NCI-H1105 (cell line): ENCODE measurements at places on chromosomes 1 and 21.

- peak; percentile 84 for DNase-seq
Observed at GRCh38 chr1:207868774-207869721, 41.9 kb downstream of the CD34 start.

GRCh38 chr1:154219541-154219940 lies 1.2 kb upstream of the UBAP2L start:
- DNase-seq: no peak

DNA sequence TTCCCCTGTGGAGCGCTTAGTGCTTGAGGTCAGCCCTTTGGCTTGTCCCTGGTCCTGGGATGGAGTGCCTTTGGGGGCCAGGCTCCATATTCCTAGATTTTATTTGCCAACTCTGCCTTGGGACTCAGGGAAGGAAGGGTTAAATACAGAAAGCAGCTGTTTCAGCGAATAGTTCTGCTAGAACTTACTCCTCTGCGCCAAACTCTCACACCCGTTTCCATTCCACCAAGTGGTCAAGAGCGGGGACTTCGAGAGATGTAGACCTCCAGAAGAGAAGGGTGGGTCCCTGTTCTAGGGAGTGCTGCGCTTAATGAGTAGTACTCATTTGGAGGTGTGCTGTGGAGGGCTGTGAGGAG lies 704 bp upstream of the TOMM40L start:
- DNase-seq: no peak

DNA sequence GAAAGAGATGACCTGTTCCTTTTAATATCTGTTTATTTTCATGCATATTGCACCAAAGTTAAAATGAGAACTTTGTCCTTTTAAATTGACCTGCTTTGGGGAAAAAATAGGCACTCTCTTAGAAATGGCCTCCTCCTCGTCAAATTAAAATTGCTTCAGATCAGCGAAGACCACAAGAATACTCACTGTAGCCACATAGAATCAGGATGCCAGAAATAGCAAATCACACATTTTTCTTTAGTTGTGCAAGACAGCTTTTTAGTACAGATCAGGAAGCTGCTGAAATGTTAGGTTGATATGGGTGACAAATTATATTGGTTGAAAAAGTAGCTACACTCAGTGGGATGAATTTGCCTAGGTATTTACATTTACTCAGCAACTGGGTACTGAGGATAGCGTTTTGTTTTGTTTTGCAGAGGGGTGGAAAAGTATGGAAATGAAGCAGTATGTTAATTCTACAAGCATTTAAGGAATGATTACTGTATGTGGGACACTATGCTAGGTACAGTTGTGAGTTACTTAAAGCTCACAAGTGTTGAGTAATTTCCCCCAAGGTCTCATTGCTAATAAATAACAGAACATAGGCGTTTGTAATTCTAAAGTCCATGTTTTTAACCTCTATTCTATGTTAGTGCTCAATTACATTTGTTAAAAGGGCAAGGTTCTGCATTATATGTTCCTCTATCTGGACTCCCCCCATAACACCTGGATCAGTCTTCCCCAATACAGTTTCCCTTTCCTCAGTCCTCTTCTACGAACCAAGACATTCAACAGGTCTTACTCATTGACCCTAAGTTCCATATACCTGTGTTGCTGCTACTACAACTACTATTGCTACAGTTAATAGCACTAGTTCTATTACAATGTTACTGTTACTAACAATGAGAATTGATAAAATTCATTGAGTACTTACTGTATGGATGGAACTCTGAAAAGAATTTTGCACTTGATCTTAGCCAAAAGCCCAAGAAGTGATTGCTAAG lies 99.4 kb upstream of the S1PR1 start:
- DNase-seq: no peak

DNA sequence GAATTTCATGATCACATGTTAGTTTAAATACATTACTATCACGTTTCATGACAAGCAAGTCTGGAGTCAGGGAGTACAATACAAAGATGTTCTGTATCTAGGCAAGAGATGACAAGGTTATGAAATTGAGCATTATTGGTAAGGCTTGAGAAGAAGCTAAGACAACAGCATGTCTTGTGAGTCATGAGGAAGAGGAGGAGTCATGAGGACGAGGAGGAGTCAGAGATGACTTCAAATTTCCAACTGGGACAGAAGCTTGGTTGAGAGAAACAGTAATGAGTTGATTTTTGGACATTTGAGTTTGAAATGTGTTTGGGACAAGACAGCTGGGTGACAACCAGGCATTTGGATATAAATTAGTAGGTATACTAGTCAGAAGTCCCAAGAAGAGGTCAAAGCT lies 4.3 kb upstream of the UBE2U start:
- DNase-seq: no peak

- DNase-seq: peak; percentile 100
Observed at GRCh38 chr1:154974102-154974807, at the start of gene CKS1B. CKS1B (plus strand) TSS chr1:154974681; CDS start chr1:154974746, 65 bp downstream.

DNA sequence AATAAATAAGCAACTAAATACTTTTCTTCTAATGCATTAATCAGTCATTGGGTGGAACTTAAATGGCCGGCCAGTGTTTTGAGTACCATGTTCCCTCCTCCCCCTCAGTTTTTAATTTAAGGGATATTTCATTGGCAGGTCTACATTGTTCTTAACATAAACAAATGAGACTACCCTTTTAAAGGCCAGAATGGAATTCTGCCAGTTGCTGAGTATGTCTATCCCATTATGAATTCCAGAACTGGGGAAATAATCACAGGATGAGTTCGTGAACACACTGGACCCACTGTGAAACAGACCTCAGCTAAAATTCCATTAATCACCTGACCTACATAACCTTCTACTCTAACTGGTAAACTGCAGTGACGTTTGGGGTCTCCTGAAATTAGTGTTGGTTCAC lies 305.5 kb upstream of the PKN2 start:
- DNase-seq: no peak

GRCh38 chr1:149877211-149877946 lies 22.0 kb upstream of the BOLA1 start:
- no peak for DNase-seq
